ENCODE measurements at places on chromosomes 1 and 21. TPM values are rescaled to one million over a fixed set of nuclear protein-coding genes. Genes with fewer than 3 reads are reported as not detected.

Gene OSCP1
- 6.2 TPM for total RNA-seq

Gene GSTM1
- total RNA-seq = not detected

Gene PADI3
- total RNA-seq = 0.68 TPM

Gene KLHDC9
- total RNA-seq = 1.1 TPM

Gene AGT
- total RNA-seq = not detected

Gene RLF
- 33.2 TPM for total RNA-seq

Gene PRXL2B
- total RNA-seq = 12.5 TPM

Gene CCNL2
- total RNA-seq = 139 TPM

Gene RGS1
- not detected for total RNA-seq

Gene PTPN22
- 0.57 TPM for total RNA-seq

Gene CD52
- not detected for total RNA-seq

Gene NEXN
- total RNA-seq = 0.34 TPM

Gene ALX3
- not detected for total RNA-seq

Gene GCSAML
- total RNA-seq = under 0.01 TPM

Gene AUNIP
- 4.8 TPM for total RNA-seq

Gene ITLN1
- total RNA-seq = not detected

Gene NR5A2
- under 0.01 TPM for total RNA-seq

Gene MAP3K21
- 10.3 TPM for total RNA-seq

Gene AZIN2
- 2.7 TPM for total RNA-seq
